Left ventricle myocardium inferior (tissue), 1 donor: ENCODE measurements at places on chromosomes 5 and 9. TPM values are rescaled to one million over a fixed set of nuclear protein-coding genes. Genes with fewer than 3 reads are reported as not detected.
A peak's percentile ranks its signal among the peaks of the same experiment; 100 is the strongest.

Gene FREM1
- 3.0 TPM for total RNA-seq

DNA sequence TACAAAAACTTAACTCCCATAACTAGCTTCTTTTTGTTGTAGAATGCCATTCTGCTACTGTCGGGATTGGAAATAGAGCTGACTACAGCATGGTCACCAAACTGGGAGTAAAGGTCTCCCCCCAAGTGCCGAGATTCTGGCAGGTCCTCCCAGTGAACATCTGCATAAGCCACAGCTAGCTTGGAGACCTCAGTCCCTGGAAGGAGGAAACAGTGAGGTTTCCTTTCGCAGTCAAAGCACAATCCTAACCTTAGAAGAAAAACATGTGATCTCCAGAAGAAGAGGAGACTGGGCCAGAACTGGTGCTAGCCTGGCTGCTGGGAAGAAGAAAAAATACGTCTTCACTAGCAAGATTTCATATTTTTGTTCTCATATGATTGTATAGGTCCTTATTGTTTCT is 127.4 kb downstream of the SCAMP1 start:
- no peak overlapping the region for H3K27ac ChIP-seq
- DNase-seq = no peak
- peaks cover 50% of the 10 kb centered on the region for H3K4me1 ChIP-seq

- no peak overlapping the region for H3K27ac ChIP-seq
- DNase-seq = no peak
- H3K27me3 ChIP-seq = peaks cover 51% of the 10 kb centered on the region
- no peak overlapping the region for H3K4me3 ChIP-seq
Measured at GRCh38 chr5:177452688-177453638, 6.3 kb downstream of the PRR7 start.

Gene UBE2QL1
- total RNA-seq = 25.5 TPM

Gene ZMYND19
- total RNA-seq = 11.6 TPM

- H3K27ac ChIP-seq = peak overlapping the region; percentile 63
- peaks cover 82% of the 10 kb centered on the region for H3K36me3 ChIP-seq
- H3K4me3 ChIP-seq = no peak overlapping the region
- DNase-seq = peak; percentile 29
Measured at GRCh38 chr5:177335701-177336065, 15.8 kb downstream of the LMAN2 start.

- H3K27me3 ChIP-seq = no peaks in the 10 kb centered on the region
- DNase-seq = no peak
- H3K36me3 ChIP-seq = no peaks in the 10 kb centered on the region
- H3K4me3 ChIP-seq = peak overlapping the region; percentile 62
Measured at GRCh38 chr5:139670369-139671095, 22.4 kb downstream of the CXXC5 start.

Gene REEP2
- total RNA-seq = 6.6 TPM

GRCh38 chr5:107589520-107590193 is 81.1 kb downstream of the EFNA5 start:
- H3K4me1 ChIP-seq = peaks cover 25% of the 10 kb centered on the region
- no peak for DNase-seq
- no peak overlapping the region for H3K27ac ChIP-seq
- H3K36me3 ChIP-seq = no peaks in the 10 kb centered on the region

Gene CYLC2
- total RNA-seq = not detected

DNA sequence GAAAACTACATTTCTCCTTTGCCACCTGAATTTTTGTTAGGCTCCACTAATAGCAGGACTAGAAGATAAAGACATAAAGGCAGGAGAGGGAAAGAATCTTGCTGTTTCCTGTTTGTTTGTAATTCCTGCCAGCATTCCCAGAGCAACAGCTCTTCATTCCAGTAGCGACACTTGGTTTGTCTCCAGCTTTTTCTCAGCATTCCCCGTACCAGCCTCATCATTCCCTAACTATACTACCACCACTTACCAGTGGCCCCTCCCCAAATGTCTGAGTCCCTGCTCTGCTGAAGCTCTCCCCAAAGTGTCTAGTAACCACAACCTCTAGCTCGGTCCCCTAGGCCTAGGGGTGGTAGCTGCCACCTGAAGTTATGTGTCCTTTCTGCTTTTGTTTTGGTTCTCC is 18.6 kb downstream of the CETN3 start:
- H3K27me3 ChIP-seq = no peaks in the 10 kb centered on the region
- DNase-seq = no peak
- H3K27ac ChIP-seq = no peak overlapping the region
- H3K36me3 ChIP-seq = peaks cover 20% of the 10 kb centered on the region

- H3K36me3 ChIP-seq = peaks cover 27% of the 10 kb centered on the region
- H3K4me1 ChIP-seq = peaks cover 96% of the 10 kb centered on the region
- H3K4me3 ChIP-seq = no peak overlapping the region
- no peaks in the 10 kb centered on the region for H3K27me3 ChIP-seq
Measured at GRCh38 chr9:127106466-127106855, 16.0 kb downstream of the ANGPTL2 start.

DNA sequence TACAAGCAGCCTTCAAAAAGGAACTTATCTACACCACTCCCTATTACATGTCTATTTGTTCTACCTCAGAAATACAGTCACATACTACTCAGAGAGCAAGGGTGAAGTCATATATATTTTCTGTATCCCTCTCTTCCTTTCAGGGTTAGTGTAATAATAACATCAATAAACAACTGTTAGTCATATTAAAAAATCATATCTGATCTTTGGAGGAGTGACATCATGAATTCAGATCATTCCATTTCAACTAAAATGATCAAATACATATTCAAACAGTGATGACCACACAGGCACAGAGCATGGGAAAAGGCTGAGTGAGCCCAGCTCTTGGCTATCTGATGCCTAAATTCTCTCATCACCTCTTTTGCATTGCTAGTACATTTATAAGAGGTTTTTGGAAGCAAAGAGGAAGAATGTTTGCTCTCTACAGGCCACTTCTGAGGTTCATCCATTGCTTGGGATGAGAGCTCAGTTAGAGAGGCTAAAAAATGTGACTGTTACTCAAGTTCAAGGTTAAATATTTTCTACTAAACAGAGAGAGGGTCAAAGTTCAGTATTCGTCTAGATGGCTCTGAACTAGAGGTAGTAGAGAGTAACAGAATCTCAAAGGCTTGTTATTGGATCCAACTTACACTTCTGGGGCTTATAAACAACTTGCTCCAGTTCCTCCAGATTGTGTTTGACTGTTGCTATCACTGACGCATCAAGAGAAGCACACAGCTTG is 39.0 kb downstream of the RIGI start:
- H3K27me3 ChIP-seq = no peaks in the 10 kb centered on the region
- no peak overlapping the region for H3K27ac ChIP-seq
- no peak for DNase-seq
- no peak overlapping the region for H3K4me3 ChIP-seq
- peaks cover 83% of the 10 kb centered on the region for H3K36me3 ChIP-seq
- H3K4me1 ChIP-seq = no peaks in the 10 kb centered on the region
